ENCODE measurements at places on chromosomes 3 and 15. TPM values are rescaled to one million over a fixed set of nuclear protein-coding genes. Genes with fewer than 3 reads are reported as not detected.
A peak's percentile ranks its signal among the peaks of the same experiment; 100 is the strongest.

DNA sequence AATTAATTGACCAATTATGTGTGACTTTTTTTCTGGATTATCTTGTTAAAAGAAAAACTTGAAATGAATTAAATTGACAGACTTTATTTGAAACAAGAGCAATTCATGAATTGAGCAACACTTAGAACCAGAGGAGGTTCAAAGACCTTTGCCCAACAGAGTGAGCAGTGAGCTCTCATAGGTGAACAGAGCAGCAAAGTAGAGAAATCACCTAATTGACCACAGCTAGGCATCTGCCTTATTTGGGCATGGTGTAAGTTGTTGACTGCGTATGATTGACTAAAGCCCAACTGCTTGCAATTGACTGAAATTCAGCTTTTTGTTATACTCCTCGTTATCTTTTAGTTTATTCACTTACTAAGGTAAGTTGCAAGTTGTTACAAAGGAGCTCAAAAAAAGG is 1216.0 kb upstream of the ALCAM start:
- DNase-seq, result no peak

- no peak for DNase-seq
Measured at GRCh38 chr3:158788446-158788845, 13.4 kb upstream of the MFSD1 start.

GRCh38 chr3:138461246-138461645 is 26.8 kb downstream of the ESYT3 start:
- no peak for DNase-seq

EPHA6 gene
- 0.15 TPM for total RNA-seq

DNA sequence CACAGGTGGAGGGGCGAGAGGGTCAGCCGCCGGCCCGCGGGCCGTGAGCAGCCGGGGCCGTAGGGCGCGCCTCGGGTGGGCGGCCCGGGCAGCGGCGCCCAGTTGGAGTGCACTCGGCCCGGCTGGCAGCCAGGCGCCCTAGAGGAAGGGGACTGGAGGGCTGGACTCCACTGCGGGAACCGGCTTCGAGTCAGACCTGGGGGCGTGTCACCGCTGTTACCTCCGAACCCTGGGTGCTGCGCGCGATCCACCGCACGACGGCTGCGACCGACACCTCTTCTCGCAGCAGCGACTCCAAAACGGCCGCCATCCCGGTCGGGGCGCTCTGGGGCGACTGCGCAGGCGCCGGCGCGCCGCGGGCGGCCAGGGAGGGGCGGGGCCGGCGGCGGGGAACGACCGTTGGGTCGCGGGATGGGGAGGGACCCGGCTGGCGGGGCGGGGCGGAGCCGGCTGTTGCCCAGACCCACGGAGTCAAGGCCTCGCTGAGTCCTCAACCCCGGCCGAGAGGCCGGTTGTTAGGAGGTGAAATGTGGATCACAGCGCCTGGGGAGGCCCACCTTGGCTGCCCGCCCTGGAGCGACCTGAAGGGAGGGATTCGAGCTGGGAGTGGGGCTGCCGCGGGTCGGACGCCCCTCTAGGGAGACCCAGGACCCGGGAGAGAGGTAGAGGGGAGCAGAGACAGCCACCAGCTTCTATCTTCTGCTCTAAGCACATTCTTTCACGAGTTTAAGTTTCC is at the start of gene CDAN1:
TSS of gene CDAN1 (minus strand) at position 336 of the 736 bp plus-strand sequence. CDS start at position 310, 26 bp downstream.
- DNase-seq, result peak; percentile 90

GRCh38 chr3:15726043-15726442 is 71.7 kb downstream of the ANKRD28 start:
- DNase-seq, result no peak

DNA sequence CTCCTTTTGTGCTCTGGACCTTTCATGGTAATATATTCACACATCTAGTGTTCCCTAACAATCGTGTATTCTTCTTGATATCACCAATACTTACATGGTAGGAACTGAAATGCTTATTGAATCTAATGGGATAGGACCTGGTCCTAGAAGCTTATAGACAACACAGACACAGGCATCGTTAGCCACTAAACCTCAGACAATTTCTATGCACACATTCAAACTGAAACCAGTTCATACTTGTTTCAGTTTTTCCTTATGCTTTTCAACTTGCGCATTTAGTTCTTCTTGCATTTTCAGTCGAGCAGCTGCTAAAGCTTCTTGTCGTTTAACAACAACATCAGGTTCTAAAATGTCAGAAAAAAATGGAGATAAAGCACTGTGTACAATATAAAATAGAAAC is 2.3 kb downstream of the SELENOS start:
- DNase-seq, result no peak

- no peak for DNase-seq
Measured at GRCh38 chr15:39682366-39682765, 100.3 kb downstream of the FSIP1 start.

- no peak for DNase-seq
Measured at GRCh38 chr3:153313302-153313965, 151.4 kb downstream of the RAP2B start.

- peak; percentile 66 for DNase-seq
Measured at GRCh38 chr15:49101536-49101935, 53.9 kb downstream of the COPS2 start.

RNU5B-1 gene
- not detected for total RNA-seq

DNA sequence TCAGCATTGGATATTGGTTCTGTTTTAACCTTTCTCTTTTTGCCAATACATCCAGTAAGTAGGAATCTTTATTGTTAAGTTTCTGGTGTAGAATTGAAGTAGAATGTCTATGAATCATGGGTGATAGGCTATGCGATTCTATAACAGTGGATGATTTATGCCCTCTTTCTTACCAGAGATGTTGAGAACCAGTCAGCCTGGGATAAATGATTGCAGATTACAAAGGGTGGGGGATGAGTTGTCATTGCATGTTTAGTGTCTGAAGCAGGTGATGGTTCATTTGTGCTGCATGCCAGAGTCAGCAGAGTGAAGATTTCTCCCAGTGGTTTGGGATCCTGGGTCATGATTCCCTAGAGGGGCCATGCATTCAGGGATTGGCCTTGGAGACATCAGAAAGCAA is 14.3 kb downstream of the RETNLB start:
- no peak for DNase-seq

- DNase-seq, result no peak
Measured at GRCh38 chr3:13839253-13839652, 40.6 kb downstream of the WNT7A start.

DNA sequence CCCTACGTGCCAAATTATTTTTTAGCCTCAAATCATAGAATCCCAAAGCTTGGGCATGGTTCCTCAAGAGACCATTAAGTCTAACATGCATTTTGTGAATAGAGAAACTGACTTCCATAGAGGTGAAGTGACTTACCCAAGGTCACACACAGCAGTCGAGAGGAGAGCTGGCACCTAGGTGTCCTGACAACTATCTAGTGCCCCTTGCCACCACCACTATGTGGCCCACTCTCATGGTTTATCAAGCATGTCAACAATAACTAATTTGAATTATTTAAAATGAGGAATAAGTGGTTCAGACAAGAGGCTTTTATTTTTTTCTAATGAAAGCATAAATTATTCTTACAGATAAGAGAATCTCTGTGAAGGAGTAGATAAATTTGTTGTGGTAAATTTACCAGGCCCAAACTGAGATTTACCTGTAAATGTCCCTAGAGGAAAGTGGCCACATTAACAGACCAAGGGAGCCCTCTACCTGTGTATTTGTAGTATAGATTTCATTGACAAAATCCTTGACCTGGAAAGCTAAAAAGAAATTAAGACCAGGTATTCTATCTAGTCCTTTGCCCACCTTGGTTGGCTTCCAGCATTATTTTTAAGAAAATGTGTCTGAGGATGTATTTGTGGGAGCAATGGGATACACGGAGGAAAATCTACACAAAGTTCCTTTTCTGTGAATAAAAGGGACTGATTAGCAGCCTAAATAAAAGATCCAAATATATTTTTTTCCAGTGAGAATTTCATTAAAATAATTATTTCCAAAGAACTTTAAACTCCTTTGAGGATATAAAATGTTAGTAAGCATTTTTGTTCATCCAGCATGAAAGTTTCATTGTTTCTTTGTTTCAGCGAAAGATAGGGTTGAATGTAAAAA is 49.1 kb downstream of the IQCH start:
- peak; percentile 55 for DNase-seq

GRCh38 chr3:128330214-128330842 is 136.4 kb downstream of the DNAJB8 start:
- DNase-seq, result no peak

GRCh38 chr3:158847452-158847821 is 45.6 kb downstream of the MFSD1 start:
- DNase-seq, result peak; percentile 8

All from cardiac muscle cell (in vitro differentiated cells and primary cell).